ENCODE measurements at places on chromosomes 2 and 18.

DNA sequence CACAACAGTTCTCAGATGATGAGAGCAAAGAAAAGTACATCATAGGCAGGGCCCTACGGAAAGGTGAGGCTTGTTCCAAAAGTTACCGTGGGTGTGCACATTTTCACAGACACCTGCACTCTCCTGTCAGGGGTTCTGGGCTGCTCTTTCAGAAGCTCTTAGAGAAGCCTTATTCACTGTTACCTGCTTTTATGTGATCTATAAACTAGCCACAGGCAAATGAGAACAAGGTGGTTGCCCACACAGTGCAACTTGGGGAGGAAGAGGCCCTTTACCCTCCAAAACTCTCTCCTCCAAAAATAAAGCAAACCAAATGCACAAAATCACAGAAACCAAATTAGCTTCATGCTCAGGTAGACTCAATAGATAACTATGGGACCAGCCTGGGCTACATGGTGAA is 11.1 kb upstream of the CUL3 start:
- no peak for DNase-seq

GRCh38 chr2:28401948-28402550 is 9.4 kb downstream of the FOSL2 start:
- no peak for DNase-seq

GRCh38 chr18:74115046-74115445 is 32.6 kb downstream of the FBXO15 start:
- no peak for DNase-seq

DNA sequence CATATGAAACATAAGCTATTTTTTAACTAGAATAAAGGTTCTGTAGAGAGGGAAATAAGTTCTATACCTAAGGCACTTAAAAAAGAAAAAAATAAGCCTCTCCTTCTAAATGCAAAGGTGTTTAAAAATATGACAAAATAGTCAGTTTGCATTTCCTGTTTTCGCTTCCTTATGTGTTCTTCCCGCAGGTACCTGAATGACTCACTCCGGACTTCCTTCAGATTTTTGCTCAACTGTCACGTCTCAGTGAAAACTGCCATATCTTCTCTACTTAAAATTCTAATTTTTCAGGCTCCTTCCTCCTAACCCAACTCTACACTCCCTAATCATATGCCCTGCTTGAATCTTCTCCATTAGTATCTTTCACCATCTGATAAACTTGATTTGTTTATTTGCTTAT is 1333.1 kb downstream of the LRP1B start:
- DNase-seq: no peak

- DNase-seq: peak; percentile 56
Measured at GRCh38 chr18:73881396-73881917, 266.2 kb downstream of the FBXO15 start.

- DNase-seq: no peak
Measured at GRCh38 chr2:124339709-124340108, 314.6 kb downstream of the CNTNAP5 start.

DNA sequence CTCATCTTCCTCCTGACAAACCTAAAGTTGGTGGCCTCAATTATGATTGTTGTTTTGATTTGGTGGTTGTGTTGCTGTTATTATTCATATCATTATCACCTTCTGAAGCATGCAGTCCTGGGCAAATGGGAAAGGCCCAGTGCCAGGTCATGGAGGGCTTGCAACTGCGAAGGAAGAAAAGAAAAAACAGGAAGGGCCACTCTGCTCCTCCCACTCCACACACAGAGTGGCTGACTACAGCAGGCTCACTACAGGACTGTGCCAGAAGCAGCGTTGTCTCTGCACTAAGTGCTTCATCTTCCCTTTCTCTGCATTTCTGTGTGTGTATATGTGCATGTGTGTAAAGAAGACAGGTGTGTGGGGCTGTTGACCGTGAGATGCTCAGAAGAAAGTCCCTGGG is 231.9 kb downstream of the ANKRD30B start:
- no peak for DNase-seq

DNA sequence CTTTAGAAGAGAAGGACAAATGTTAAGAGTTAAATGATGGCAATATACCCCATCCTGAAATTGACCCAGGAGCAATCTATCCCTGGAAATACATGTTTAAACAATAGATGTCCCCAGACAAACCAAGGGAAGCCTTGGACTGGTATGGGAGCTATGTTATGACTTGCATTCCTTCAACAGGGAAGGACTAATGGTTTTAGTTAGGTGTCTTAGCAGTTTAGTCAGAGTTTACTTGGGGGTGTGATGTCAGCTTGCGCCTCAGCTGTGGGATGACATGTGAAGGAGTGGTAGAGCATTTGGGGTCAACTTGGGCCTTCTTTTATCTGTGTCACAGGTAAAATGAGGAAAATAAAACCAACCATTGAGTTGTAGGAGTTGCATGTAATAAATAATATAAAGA is 36.8 kb downstream of the SPC25 start:
- DNase-seq: no peak

DNA sequence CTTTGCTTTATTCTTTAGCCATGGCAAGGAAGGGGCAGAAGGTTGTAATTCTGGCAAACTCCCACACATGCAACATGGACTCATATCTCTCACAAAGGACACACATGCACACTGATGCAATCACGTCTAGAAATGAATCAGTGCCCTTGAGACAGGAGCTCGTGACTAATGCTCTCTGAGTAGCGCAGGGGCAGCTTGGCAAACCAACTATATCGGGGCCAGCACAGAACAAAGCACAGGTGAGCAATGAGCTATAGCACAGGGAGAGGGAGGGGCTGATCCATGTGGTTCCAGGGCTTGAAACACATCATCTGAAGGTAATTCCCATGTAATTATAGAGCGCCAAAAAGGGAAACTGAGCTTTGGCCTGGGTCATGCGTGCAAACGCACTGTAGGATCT is 165.2 kb upstream of the KLF7 start:
- DNase-seq: peak; percentile 84

DNA sequence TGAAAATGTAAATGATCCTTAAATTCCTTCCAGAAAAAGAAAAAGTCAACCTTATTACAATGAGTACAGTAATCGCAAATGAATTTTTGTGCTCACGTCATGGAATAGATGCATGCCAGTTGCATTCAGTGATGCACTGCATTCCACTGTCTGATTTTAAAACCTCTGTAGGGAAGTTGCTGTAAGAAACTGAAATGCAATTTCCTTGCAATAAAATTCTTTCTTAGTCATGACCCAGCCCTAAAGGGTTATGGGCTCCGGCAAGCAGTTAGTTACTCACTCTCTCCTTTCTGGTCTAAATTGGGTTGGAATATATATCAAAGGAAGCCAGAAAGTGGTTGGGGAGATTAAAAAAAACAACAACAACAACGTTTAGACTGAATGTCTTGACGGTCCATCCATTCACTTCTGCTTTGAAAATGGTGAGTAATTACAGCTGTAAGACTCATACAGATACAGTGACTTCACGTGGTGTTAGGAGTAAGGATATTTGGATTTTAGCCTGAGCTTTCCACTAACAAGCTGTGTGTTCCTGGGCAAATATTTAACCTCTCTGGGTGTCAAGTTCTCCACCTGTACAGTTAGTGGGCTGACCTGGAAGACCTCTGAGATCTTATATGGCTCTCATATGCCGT is 8.6 kb upstream of the RND3 start:
- DNase-seq: peak; percentile 94

DNA sequence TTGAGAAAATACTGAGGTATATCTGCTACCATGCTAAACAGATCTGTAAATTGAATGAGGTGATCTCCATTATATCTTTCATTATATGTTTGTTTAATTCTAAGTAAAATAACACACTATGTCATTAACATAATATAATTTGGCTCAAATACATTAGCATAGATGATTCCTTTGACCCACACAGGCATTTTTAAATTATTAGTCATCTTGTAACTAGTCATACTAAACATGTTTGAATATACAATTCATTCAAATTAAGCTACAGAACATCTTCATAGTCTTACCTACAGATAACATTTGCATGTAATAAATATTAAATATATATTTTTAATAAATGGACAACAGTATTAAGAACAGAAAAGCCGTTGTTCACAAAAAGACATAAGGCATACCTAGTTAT is 52.7 kb upstream of the KYNU start:
- DNase-seq: no peak

DNA sequence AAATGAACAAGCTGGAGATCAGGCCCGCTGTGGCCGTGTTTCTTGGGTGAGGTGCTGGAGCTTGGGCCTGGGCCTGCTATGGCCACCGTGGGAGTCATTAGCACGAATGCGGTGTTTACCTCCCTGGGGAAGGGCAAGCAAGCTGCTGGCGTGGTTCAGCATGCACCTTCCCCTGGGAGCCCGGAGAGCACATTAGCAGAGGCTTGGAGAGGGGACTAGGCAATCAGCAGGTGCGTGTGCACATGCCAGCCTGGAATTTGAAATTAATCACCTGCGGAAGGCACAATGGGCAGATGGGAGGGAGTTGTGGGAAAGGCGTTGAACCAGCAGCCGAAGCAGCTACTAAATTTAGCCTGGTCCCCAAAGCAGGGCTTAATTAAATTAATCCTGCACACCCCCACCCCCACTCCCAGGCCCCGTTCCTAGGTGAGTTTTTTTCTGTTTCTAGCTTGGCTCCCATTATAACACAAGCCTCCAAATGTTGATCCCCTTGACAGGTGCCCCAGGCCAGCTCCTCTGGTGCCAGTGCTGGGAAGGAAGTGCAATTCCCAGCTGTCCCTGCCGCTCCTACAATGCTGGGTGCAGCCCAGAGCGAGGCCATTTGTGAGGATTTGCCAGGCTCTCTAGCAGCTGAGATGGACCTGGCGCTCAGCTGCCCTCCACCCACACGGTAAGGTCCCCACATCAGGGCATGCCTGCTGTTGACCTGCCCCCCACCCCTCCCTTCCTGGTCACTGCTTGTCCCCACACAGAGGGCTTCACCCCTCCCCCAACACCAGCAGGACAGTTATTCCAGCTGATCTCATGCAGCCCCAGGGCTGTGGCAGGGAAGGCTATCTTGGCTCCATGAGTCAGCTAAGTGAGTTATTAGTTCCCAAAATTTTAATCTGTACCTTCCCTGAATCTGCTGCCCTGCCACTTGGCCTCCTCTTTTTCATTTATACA is 115.0 kb downstream of the ZBTB7C start:
- peak; percentile 4 for DNase-seq

GRCh38 chr2:85583667-85584353 is 421 bp upstream of the VAMP5 start:
- DNase-seq: no peak

DNA sequence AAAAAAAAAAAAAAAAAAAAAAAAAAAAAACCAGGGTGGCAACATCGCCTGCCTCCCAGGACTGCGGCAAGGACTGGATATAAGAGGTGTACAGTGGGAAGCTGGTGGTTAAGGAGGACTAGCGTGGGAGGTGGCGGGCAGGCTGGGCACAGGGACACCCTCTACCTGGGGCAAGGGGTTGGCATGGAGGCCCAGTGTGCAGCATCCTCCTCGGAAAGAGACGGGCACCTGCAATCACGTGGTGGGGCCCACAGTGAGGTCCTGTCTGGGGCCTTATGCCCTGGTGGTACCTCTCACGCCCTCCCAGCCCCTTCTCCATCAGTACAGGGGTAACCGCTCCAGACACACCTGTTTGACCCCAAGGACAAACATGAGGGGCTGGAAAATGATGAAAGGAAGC is 27.9 kb downstream of the PXDN start:
- no peak for DNase-seq

DNA sequence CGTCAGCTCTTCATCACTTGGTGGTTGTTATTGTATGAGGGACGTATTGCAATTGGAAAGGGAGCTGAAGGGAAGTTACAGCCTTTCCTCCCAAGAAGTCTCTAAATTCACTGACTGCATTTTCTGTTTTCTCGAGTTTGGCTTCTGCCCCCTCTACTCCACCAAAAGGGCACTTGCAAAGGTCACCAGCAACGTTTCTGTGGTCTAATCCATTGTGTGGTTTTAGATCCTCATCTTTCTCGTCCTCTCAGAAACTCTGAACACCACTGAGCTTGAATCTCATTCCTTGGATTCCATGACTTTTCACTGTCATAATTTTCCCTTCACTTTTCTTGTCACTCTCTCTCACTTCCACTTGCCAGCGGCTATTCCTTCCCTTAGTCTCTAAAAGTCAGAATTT is 308.0 kb downstream of the AFF3 start:
- no peak for DNase-seq

DNA sequence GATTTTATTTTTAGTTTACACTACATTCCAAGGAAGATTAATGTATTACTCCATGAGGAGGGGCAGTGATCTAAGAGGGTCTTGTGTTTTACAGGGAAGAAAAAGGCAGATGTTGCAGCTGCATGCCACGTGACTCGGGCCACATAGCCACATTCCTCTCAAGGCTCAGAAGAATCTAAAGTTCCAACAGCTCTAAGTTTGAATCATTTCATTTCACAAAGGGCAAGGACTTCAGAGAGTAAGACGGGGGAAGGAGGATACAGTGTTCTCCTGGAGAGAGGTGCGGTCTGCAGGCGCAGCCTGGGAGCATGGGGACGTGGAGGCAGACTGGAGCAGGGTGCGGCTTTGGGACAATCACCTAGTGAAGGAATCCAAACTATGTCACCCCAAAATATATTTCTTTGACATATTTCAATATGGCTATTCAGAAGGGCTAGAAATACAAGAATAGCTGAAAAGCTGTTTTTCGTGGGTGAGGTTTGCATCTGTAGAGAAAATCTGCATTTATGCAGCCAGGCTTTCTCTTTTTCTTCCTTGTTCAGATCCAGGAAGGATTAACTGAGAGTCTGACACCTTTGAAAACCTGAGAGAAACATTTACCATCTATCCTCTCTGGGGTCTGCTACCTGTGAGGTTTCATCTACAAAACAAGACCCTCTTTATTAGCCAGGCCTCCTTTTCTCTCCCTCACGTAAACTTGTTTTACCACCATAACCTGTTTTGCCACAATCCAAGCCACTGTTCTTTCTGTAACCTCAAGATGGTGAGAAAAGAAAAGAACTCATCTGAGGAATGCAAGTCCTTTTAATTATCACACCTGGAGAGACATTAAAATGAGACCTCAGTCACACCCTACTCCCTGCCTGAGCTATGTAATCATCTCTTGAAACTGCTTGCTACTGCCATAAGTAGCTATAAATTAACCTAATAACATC is 165.1 kb upstream of the NDUFV2 start:
- DNase-seq: no peak

GRCh38 chr2:67581751-67582150 is 184.6 kb downstream of the ETAA1 start:
- no peak for DNase-seq

GRCh38 chr2:190182071-190182524 is 119.6 kb upstream of the MSTN start:
- no peak for DNase-seq

DNA sequence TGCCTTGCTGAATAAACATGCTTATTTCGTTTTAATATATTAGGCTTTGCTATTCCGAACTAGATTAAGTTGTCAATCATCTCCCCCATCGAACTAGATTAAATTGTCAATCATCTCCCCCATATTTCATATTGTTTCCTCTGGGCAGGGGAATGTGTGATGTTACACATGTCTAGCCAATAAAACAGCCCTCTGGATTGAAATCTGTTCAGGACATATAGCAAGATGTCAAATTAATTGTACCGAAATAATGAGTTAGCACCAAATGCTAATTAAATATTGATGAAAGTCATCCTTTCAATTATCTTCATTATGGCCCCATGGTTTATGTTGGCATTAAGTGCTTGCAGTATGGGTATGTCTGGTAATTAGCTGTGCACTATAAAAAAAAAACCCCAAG is 135.5 kb downstream of the SPOPL start:
- DNase-seq: no peak

- DNase-seq: no peak
Measured at GRCh38 chr2:120014226-120014980, 1.5 kb downstream of the EPB41L5 start.

GRCh38 chr2:172864182-172864581 is 128.5 kb downstream of the RAPGEF4 start:
- no peak for DNase-seq

All from NCI-H226 (cell line).